ENCODE measurements at places on chromosomes 6 and 20. TPM values are rescaled to one million over a fixed set of nuclear protein-coding genes. Genes with fewer than 3 reads are reported as not detected.

Gene PROKR2
- total RNA-seq = not detected

Gene BAK1
- total RNA-seq = 37.0 TPM

DNA sequence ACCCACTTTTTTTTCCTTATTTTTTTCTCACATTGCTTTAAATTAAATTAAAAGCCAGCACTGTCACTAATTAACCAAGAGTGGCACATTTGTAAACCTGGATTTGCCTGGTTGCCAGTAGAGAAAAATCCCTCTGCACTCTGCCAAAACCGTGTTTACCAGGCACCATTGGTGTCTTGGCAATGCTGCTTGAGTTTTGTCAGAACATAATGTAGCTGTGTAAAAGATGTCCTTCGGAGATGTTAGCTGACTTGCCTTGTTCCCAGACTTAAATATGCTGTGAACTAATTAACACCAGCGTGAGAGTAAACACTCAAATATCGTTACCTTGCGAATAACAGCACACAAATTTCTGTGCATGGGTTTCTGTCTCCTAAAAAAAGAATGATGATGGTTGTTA lies 694.9 kb upstream of the ID4 start:
- no peaks in the 10 kb centered on the region for H3K4me1 ChIP-seq
- no peaks in the 10 kb centered on the region for H3K27me3 ChIP-seq
- DNase-seq = no peak
- H3K27ac ChIP-seq = no peak overlapping the region
- no peaks in the 10 kb centered on the region for H3K36me3 ChIP-seq

DNA sequence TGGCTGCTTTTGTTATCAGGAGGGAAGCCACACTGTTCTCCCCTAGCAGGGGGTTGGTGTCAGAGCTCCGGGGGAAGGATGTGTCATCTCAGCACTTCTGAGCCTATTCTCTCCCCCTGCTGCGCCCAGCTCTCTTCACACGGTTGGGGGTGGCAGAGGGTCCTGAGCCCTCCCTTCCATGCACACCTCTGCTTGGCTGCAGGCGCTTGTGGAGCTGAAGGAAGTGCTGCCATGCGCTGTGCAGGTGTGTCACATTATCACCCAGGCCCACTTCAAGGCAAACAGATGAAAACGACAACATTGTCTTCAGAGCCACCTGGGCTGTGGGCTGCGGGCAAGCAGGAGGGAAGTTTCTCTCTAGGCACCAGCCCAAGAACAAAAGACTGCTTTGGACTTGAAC lies 263.4 kb downstream of the BMP7 start:
- H3K27me3 ChIP-seq = peaks cover 8% of the 10 kb centered on the region
- H3K4me3 ChIP-seq = no peak overlapping the region
- no peaks in the 10 kb centered on the region for H3K36me3 ChIP-seq
- DNase-seq = no peak
- H3K4me1 ChIP-seq = peaks cover 2% of the 10 kb centered on the region

GRCh38 chr6:113508249-113508648 lies 348.9 kb upstream of the MARCKS start:
- no peaks in the 10 kb centered on the region for H3K4me1 ChIP-seq
- no peak overlapping the region for H3K27ac ChIP-seq
- H3K4me3 ChIP-seq = no peak overlapping the region
- no peak for DNase-seq
- no peaks in the 10 kb centered on the region for H3K36me3 ChIP-seq

- no peak overlapping the region for H3K4me3 ChIP-seq
- no peaks in the 10 kb centered on the region for H3K36me3 ChIP-seq
- DNase-seq = no peak
- H3K4me1 ChIP-seq = no peaks in the 10 kb centered on the region
- no peaks in the 10 kb centered on the region for H3K27me3 ChIP-seq
These were observed 90.5 kb upstream of the VGLL2 start for GRCh38 chr6:117174835-117175360.

Measured in activated CD4-positive, alpha-beta T cell treated with anti-CD3 and anti-CD28 coated beads for 36 hours (primary cell).